Stomach (tissue), 19 donors: ENCODE measurements at places on chromosomes 3 and 15. TPM values are rescaled to one million over a fixed set of nuclear protein-coding genes. Genes with fewer than 3 reads are reported as not detected.

DNA sequence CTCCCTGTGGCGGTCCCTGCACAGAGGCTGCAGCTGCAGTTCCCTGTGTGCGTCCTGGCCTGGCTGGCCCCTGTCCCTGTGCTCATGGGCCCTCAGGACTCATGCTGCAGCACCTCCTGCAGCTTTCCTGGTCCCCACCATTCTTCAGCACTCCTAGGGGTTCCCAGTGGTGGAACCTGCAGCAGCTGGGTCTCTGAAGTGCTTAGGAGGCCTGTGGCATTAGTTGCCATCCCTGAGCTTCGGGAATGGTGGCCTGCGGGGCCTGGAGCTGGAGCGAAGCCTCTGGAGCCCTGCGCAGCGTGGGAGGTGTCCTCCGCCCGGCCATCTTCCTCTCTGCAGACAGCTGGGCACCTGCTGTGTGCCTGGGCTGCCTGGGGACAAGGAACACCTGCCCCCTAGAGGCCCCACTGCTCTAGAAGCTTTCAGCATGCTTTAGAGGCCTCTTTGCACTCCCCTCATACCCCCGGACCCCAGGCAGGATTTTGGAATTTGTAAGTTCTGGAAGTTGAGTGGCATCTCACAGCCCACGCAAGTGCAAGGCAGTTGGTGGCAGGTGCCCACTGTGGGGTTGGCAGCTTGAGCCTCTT is 13.1 kb downstream of the PLXNA1 start:
- DNase-seq: no peak

DNA sequence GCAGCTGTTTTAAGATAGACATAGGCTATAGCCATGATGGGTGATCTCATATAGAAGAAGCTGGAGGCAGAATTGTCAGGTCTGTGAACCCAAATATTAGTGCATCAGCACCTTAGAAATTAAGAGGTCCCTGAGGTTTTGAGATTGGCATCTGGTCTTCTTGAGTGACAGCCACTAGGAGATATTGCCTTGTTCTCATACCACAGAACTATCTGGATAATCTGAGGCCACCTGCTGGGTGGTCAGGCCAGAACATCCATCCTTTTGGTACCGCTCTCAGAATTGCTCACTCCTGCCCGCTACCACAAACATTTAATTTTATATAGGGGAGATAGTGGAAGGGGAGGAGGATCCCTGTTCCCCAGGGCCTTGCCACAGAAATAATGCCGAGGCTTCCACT is 210.6 kb upstream of the ZPLD1 start:
- DNase-seq: peak; percentile 46

- peak; percentile 53 for DNase-seq
Measured at GRCh38 chr15:37094915-37095711, 5.2 kb downstream of the MEIS2 start.

- peak; percentile 24 for DNase-seq
Measured at GRCh38 chr3:122294359-122294758, 30.7 kb upstream of the CSTA start.

DNA sequence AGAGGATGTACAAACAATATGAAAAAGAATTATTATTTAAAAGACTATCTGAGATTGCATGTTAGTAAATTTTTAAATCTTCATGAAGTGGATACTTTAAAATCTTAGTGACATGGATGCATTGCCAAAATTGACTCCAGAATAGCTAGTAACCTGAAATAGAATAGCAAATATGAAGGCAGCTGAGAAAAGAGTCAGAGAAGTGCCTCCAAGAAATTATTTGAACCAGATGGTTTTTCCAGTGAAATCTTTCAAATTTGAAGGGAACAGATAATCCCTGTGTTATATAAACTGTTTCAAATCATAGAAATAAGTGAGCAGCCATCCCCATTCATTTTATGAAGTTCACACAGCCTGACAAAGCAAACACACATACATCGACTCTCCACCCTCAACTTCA is 29.6 kb downstream of the FSIP1 start:
- DNase-seq: no peak

GRCh38 chr15:33068511-33068990 is 126.0 kb downstream of the FMN1 start:
- DNase-seq: peak; percentile 90

GRCh38 chr3:172142051-172142863 is 102.9 kb downstream of the FNDC3B start:
- DNase-seq: no peak

DNA sequence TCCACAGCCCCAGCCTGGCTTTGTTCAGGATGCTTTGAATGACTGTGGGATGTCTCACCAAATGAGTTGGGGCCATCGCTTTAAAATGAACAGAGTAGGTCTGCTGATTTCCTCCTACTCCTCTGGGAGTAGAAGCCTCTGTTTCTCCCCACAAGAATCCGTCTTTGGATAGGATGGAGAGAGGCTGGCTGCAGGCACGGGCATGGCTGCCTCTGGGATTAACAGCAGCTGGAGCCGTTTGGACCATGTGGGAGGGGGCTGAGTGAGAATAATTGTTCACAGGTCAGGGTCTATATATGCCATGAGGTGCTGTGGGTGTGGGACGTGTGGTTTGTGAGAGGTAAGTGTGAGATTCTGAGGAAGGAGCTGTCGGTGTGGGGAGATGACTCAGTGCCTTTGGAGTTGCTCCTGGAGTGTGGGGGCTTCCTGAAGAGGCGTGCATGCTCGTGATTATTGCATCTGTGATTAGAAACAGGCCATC is 48.0 kb upstream of the APEH start:
- DNase-seq: no peak

GRCh38 chr3:37402351-37402750 is 228.0 kb upstream of the LRRFIP2 start:
- no peak for DNase-seq

ECE2 gene
- not detected for total RNA-seq

ARNT2 gene
- 16.1 TPM for total RNA-seq

PSMA4 gene
- total RNA-seq: 43.7 TPM

OXTR gene
- total RNA-seq: not detected

MYRIP gene
- total RNA-seq: 5.9 TPM

SNX4 gene
- 49.2 TPM for total RNA-seq
